ENCODE measurements at places on chromosomes 11 and 22.

GRCh38 chr22:19772673-19773469, 12.3 kb downstream of the TBX1 start:
- DNase-seq: no peak

DNA sequence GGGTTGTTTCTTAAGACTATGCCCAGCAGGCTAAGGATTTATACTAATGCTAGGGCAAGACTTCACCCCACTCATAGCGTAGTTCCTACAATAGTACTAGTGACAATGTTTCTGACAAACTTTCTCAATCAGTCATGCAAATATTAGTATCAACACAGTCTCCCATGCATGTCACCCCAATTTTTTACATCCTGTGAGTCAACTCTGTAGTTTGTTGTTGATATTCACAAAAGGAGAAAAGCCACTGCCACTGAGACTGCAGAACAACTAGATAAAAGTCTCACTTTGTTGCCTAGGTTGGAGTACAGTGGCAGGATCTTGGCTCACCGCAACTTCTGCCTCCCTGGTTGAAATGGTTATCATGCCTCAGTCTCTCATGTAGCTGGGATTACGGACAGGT, 155.2 kb downstream of the RBFOX2 start:
- DNase-seq: no peak

GRCh38 chr11:22449441-22449840, 111.3 kb downstream of the SLC17A6 start:
- peak; percentile 83 for DNase-seq

- no peak for DNase-seq
Measured at GRCh38 chr11:1044160-1044559, 7.6 kb upstream of the MUC6 start.

DNA sequence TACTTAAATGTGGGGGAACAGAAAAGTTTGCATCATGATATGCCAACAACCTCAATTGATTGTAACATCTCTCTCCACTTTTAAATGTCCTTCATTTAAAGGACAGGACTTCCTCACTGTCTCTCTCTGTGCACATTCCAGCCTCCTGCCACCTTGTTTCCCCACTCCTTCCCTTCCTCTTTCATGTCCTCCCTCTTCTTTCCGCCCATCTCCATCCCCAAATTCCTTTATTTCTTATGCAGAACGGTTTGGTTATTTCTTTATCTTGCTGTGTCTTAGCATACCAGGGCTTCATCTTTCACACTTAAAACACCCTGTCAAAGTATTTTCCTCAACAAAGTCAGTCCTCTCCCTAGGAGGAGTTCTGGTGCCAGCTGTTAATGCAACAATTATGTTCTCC, 293.8 kb downstream of the NXPE2 start:
- DNase-seq: no peak

- DNase-seq: no peak
Measured at GRCh38 chr22:36016684-36017083, 11.9 kb downstream of the RBFOX2 start.

- no peak for DNase-seq
Measured at GRCh38 chr22:20578707-20579106, 71.3 kb downstream of the MED15 start.

DNA sequence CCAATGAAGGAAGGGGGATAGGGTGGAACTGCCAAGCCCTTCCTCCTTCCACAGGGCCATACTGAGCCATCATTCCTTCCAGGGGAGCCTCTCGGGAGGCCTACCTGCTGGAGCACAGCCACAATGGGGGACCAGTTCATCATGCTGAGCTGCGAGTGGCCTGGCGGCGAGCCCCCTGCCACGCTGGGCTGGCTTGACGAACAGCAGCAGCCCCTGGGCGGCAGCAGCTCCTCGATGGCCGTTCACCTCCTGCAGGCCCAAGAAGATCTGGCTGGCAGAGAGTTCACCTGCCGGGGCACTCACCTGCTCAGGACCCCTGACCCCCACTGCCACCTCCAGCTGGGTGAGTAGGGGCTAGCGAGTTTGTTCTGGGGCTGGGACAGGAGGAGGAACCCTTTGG, 5.9 kb downstream of the VSIG10L2 start:
- no peak for DNase-seq

DNA sequence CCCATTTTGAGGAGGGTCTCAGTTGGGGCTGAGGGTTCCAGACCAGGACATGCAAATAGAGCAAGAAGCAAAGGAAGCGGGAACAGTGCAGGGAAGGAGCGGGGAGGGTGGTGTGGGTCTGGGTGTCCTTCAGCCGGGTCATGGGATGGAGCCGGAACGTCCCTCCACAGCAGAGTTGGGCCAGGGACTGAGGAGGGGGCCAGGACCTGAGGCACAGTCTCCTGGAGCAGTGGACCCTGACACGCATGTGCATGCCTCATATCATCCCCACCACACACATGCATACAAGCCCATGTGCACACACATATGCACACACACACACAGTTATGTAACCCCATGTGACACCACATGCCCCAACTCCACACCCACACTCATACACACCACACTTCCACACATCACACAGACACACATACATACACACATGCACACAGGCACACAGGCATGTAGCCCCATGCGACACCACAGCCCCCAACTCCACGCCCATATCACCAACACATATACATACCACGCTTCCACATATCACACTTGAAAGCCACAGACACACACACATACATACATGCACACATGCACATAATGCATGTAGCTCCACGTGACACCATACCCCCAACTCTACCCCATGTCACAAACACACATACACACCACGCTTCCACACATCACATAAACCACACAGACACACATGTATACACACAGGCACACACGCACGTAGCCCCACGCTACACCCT, 1026.6 kb downstream of the BRD1 start:
- DNase-seq: no peak
